ENCODE measurements at places on chromosomes 1 and 21.
A peak's percentile ranks its signal among the peaks of the same experiment; 100 is the strongest.

- DNase-seq, result no peak
Observed at GRCh38 chr1:220219865-220220698, 52.2 kb downstream of the RAB3GAP2 start.

- DNase-seq, result no peak
Observed at GRCh38 chr1:41791667-41792484, 126.8 kb downstream of the HIVEP3 start.

DNA sequence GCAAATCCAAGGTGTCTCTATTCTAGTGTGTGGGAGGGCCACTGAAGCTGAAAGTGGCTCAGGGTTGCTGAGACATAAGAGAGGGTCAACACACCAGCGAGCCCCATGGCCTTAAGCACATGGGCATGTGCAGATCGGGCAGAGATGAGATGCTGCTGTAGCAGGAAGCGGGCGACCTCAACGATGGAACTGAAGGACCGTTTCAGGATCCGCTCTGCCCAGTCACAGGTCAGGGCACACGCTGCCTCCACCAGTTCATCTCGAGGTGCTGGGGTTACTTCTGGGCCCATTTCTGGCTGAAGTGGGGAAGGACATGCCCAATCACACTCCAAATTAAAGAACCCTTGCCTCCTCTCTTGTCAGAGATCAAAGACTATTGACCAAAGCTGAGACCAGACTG, 3.5 kb downstream of the RFX5 start:
- DNase-seq, result no peak

DNA sequence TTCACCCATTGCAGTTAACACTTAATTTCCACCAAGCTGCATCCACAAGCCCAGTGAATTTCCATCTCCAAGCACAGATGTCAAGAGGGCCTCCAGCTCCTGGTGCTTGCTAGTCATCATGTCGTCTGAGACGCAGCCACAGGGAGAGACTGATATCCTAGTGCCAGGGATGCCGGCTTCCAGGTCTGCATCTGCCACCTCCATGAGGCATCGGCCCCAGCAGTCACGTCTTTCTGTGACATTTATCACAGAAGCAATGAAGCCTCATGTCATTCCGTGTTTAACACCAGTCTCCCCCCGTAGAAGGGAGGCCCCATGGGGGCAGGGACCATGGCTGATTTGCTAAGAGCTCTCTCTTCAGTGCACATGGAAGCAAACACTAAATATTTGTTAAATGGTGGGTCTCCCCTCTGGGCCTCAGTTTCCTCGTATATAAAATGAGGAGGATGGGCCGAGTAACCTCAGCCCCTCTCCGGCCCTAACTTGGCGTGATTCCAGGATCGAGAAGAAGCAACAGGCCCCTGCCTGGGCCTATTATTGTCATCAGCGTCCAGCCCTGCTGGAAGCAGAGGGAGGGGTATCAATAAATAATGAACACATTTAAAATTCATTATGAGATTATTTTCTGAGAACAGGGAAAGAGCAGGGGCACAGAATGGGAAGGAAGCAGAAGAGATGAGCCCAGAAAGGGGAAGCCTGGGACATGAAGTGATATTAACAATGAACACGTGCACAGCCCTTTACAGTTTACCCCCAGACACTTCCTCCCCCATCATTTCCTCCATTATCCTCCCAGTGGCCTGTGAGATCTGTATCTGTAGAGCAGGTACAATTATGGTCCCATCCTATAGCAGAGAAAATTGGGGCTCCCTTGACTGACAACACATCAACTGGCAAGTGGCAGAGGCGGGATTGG, 837 bp upstream of the C1QB start:
- DNase-seq, result no peak

GRCh38 chr1:117258791-117259190, 48.1 kb upstream of the VTCN1 start:
- DNase-seq, result no peak

DNA sequence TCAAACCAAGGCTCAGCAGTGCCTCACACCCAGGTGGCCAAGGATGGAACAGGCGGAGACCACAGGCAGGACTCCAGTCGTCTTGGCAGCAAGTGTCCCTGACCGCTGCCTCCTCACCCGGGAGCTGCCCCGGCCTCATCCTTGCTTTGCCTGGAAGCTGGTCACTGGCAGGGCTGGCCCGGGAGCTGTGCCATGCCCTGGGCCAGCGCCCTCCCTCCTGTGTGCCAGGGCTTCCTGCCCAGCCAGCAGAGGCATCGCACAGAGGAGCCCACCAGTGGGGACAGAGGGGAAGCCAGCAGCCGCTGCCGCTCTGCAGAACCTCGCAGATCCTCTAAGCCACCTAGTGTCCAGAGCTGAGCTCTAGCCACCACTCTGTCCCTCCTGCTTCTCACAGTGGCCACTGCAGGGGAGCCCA, 7.8 kb downstream of the CASZ1 start:
- DNase-seq, result no peak

DNA sequence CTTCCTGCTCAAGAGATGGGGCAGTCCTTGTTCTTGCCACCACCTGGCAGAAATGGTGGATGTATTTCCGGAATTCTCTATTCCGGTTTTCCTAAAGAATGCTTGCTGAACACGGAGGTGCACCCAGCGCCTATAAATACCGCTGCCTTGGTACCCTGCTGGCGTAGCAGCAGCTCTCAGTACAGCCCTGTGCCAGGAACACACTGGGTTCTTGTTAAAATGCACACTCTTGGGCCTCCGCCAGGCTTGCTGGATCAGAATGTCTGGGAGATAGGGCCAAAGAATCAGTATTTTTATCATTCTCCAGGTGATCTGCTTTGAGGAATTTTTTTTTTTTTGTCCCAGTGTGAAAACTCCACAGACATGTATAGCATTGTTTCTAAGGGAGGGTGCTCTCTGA, 54.2 kb downstream of the IGSF5 start:
- peak; percentile 24 for DNase-seq

GRCh38 chr1:207824691-207825408, 73.0 kb downstream of the CD46 start:
- DNase-seq, result no peak

GRCh38 chr1:176880955-176881595, 283.4 kb downstream of the ASTN1 start:
- peak; percentile 83 for DNase-seq

- no peak for DNase-seq
Observed at GRCh38 chr1:213931836-213932235, 55.9 kb upstream of the PROX1 start.

GRCh38 chr1:41417746-41418145, 56.5 kb downstream of the FOXO6 start:
- DNase-seq, result no peak

DNA sequence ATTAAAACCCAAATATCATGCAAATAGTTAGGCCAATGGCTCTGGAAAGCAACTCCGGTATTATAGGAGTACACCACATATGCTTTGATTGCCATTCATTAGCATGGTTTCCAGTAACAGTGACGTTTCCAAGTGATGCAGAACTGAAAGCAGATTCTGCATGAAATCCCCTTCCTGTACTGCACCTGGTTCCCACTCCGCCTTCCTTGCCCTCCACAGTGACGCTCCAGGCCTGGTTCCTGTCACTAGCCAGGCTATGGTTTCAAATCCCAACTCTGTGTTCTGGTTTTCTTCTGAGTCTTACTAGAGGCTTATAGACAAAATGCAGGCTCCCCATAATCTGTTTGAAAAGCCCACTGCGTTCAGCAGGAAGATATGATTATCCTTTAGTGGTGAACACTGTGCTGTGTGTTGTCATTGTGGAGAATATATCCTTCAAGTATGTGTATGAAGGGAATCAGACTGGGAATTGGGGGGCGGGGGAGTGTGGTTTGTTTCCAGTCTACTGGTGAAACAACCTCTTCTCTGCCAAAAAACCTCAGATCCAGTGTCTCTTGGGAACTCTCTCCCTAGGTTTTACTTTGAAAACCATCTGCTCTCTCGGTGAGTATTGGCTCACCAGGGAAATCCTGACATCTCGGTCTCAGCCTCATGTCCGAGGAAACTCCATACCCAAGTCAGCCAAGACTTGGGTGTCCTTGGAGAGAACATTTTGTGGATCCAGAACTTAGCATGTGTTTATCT, 78.7 kb downstream of the TYW3 start:
- DNase-seq, result no peak

DNA sequence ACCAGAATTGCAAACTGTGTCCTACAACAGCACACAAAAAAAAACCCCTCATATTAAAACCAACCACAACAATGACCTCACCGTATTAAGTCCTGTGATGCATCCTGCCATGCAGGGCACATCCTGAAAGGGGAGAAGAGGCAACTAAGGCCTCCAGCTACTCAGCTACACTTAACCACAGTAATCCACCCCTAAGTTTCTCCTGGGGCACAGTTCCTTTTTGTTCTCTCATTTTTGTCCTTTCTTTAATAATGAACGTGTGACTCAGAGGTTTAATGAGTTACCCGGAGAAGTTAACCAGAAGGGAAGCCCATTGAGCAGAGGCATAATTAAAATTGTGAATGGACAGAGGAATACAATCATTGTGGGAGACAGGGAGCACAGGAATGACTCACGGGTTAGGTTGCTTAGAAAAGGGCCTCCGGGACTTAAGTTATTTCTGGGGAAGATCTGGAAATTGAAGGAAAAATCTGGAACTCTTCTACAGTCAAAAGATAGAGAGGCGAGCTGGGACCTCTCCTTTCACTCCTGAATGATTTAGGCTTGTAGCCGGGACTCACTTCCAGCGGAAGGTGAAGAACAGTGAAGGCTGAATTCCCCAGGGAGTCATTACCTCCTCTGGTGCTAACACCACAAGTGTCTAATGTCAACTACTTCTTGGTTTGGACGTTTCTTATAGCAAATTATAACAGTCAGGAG, 36.9 kb upstream of the HIVEP3 start:
- DNase-seq, result peak; percentile 22

- peak; percentile 66 for DNase-seq
Observed at GRCh38 chr1:98388441-98388840, 273.1 kb upstream of the SNX7 start.

DNA sequence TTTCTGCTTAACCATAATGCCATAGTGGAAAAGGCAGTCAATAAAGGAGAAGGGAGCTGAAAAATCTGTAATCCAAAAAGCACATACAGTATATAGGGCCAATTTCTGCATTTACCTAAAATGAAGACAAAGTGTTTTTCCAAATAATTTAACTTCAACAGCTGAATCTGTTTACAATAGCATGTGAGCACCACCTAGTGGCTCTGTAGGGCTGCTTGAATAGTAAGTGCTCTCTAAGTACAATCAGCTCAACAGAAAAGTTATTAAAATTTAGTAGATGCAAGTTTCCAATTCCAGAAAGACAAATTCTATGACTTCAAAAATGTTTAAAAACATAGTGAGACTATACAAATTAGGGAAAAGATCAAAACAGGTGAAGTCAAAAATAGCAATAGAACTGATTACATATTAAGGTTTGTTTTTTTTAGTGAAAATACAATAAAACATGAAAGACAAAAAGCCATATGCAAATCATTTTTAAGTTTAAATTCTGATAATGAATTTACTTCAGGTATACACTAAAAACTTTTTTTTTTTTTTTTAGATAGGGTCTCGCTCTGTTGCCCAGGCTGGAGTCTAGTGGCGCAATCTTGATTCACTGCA, 220.0 kb downstream of the SETD4 start:
- peak; percentile 87 for DNase-seq

GRCh38 chr1:232932486-232933425, 17.7 kb upstream of the NTPCR start:
- DNase-seq, result no peak

DNA sequence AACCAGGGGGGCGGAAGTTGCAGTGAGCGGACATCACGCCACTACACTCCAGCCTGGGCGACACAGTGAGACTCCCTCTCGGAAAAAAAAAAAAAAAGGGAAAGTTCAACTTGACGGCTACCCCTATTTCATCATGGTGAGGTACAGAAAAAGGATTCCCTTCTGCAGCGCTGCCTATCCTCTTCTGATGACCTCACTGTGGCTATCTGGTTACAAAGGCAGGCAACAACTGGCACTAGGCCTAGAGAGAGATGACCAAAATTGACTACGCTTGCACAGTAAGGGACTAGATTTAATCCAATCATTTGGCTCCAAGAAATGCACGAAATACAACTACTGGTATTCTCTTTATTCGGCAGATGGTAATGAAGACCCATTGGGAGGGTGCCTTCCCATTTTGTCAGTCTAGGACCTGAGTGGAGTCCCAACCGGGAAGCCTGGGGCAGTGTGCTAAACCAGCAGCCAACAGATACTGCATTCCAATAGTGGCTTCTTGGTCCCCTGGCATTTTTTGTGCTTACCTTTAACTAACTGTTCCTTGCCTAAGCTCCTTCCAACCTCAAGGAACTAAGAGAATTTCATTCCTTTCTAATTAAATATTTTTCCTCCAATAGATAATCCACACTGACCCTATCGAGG, 36.6 kb downstream of the ITPKB start:
- no peak for DNase-seq

DNA sequence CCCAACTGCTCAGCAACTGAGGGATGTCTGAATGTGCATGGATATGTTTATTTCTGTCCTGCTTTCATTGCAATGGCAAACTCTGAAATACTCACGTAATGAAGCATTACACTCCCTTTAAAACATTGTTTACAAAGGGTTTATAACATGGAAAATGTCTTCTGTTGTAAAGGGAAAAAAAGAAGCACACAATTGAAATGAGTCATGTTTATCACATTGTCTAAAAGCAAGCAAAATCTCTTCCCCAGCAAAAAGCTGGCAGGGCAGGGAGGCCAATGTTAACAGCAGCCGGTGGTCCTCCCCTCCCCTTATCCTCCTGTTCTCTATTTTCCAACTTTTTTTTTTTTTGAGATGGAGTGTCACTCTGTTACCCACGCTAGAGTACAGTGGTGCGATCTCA, 3.9 kb upstream of the EFNA1 start:
- DNase-seq, result no peak

DNA sequence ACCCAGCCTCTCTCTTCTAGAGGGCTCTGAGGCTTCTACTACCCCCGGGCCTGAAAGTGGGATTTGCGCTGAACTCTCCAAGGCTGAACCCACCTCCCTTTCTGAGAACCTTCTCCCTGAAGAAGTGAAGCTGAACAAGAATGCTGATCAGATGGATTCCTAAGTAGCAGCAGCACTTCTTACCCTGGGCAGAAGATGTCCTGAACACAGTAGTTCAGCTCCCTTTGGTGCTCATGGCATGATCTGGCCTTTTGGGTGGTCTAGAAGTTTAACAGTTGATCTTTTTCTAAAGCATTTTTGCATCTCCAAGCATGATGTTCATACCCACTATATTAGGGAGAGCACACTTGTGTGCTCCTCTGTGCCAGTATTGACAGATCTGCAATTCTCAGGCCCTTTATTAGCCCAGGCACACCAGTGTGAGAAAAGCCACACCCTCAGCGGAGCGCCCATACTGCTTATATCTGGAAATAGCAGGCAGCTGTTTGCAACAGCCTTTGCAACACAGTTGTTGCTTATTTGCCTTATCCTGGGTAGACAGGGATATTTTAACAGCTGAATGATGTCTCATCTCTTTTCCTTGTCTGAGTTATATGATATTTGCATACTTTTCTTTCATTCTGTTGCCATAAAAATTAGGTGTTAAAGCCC, 34.2 kb downstream of the CNN3 start:
- DNase-seq, result no peak

GRCh38 chr1:117032681-117033539, 27.2 kb upstream of the TTF2 start:
- peak; percentile 29 for DNase-seq

GRCh38 chr21:37459575-37459974, 93.0 kb downstream of the DYRK1A start:
- no peak for DNase-seq
